BJ (cell line): ENCODE measurements at places on chromosomes 11 and 22.

DNA sequence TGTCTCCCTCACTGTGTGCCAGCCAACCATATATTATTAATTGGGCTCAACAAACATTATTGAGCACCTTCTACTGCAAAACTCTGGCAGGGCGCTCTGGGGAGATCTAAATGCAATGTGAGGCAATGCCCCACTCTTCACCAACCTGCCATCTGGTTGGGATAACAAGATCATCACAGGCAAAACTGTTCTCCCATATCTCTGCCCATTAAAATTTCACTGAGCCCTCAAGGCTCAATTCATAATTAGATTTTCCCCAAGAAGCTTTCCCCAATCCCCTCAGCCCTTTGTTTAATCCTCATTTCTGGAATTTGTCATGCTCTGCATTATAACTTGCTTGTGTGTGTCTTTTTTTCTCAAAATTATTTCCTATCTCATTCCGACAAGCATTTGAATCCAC is 106.6 kb downstream of the ARL14EP start:
- no peak for DNase-seq

DNA sequence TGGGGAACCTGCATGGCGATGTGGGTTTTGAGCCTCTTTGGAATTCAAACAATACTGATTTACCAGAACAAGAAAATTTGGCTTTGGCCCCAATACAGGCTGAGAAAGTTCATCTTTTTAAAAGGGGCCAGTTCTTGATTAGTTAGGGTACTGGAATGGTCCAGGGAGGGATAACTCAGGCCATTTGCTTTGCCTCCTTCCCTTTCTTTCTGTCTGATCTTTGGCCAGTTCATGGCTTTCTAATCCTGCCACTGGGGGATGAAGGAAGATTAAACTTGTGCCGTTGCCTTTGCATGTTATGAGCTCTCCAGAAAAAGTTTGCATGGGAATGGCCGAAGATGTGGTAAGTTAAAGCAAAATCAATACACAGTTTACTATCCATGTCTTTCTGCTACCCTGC is 78.4 kb downstream of the ADAMTS15 start:
- no peak for DNase-seq

DNA sequence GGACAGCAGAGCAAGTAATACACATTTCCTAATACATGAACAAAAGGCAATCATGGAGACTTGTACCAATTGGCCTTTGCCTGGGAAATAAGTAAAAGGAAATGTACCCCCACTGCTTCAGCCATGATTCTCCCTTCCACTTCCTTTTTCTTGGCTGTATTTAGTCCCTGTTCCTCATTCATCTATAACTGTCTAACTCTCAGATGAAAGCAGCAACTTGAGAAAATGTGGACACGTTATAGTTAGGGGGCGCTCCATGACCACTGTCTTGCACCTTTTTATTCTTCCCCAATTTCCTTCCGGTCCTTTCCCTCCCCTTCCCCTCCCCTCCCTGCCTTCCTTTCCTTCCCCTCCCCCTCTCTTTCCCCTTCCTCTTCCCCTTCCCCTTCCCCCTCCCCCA is 61.3 kb upstream of the BARX2 start:
- no peak for DNase-seq

GRCh38 chr11:78995171-78995570 is 420.5 kb upstream of the NARS2 start:
- no peak for DNase-seq

DNA sequence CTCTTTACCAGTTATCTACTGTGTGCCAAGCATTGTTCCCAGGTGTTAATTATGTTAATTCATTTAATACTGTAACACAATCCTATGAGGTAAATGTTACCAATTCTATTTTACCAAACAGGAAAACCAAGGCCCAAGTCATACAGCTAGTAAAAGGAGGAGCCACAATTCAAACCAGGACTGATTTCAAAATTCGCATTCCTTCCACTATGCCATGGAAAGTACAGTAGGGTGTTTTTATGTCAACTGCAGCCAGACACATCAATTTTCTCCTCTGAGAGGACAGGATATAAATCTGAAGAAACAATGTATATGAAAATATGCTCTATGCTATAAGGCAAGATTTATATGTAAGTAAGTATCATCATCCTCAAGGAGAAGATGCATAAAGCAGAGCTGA is 104.3 kb downstream of the RPL27A start:
- no peak for DNase-seq

DNA sequence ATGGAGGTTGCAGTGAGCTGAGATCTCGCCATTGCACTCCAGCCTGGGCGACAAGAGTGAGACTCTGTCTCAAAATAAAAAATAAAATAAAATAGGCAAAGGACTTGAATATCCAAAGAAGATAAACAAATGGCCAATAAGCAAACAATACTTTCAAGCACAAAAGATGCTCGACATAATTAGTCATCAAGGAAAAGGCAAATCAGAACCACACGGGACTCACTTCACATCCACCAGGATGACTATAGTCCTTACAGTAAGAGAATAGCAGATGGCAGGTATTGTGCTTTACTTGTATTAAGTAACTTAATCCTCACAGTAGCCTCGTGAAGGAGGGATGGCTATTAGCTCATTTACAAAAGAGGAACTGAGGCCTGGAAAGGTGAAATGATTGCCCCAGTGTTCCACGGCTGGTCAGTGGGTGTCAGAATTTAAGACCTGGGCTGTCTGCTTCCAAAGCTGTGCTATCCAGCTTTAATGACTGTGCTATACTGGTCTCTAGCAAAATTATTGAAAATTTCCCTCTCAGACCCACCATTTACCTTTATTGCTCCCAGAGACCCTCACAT is 40.2 kb upstream of the RBFOX2 start:
- no peak for DNase-seq

GRCh38 chr11:122516686-122517085 is 138.8 kb upstream of the UBASH3B start:
- no peak for DNase-seq

GRCh38 chr11:134915212-134915611 is 503.2 kb upstream of the B3GAT1 start:
- DNase-seq = no peak

DNA sequence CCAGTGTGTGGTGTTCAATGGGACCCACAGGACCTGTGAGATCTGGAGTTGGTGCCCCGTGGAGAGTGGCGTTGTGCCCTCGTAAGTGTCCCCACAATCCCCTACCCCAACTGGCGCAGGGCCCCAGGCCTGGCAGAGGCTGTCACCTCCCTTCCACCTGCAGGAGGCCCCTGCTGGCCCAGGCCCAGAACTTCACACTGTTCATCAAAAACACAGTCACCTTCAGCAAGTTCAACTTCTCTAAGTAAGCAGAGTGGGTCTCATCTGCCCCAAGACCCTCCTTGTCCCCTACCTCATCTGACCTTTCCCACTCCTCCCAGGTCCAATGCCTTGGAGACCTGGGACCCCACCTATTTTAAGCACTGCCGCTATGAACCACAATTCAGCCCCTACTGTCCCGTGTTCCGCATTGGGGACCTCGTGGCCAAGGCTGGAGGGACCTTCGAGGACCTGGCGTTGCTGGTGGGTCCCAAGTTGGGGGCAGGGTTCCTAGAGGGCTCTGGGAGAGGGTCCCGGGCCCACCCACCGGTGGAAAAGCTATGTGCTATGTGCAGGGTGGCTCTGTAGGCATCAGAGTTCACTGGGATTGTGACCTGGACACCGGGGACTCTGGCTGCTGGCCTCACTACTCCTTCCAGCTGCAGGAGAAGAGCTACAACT is 8.1 kb downstream of the P2RX6 start:
- no peak for DNase-seq

DNA sequence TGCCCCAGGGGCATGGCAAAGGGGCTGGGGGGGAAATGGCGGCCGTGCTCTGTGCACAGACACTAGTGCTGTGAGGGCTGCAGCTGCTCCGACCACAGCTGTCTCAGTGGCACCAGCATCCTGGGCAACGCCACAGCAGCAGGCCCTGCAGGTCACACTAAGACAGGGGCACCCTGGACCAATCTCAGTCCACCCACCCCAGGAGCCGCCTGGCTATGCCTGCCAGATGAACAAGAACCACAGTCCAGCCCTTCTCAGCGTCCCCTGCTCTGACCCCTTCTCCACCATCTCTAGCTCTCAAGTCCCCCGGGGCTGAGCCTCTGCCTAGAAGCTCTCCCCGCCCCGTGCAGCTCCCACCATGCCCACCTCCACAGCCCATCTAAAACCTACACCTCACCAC is 16.5 kb downstream of the TUBGCP6 start:
- no peak for DNase-seq

GRCh38 chr11:81070948-81071347 is 1630.1 kb upstream of the TENM4 start:
- DNase-seq = no peak

DNA sequence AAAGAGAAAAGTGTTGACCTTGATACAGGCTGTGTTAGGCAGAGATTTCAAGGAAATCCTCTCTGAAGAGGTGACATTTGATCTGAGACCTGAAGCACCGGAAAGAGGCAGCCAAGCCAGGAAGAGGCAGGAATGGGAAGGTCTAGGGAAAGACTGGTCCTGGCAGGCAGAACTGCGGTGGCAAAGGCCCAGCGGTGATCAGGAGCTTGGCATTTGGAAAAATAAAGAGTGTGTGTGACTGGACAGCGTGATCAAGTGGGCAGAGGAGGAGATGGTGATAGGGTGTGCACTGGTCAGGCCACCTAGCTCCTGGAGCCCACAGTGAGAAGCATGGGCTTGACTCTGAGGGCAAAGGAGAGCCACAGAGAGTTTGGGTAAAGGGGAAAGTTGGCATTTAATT is 27.2 kb upstream of the GAB4 start:
- no peak for DNase-seq

DNA sequence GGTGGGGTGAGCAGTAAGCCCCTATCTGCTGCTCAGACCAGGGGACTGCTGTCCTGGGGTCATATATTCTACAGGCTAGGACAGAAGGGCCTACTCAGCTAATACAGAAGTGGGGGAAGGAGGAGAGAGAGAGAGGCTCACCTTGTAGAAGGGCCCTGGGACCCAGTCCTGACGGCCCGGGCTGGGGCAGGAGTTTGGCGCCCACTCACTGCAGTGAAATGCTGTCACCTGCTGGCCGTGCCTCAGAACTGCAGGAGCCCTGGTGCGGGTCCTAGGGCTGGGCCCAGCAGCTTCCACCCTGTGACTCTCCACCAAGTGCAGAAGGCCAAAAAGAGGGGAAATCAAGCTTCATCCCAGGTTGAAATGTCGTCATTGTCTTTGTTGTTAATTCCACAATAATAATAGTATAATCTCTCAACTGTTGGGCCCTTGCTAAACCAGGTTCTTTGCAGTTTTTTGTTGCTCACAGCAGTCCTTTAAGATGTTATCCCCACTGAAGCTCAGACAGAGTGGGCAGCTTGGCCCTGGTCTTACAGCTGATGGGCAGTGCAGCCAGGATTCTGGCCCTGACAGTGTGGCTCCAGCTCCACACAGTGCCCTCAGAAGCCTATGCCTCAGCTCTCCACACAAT is 29.6 kb downstream of the TRIM29 start:
- DNase-seq = no peak
